ENCODE measurements at places on chromosomes 2 and 18. TPM values are rescaled to one million over a fixed set of nuclear protein-coding genes. Genes with fewer than 3 reads are reported as not detected.

GRCh38 chr2:230658877-230659652 lies 53.6 kb upstream of the CAB39 start:
- no peak for DNase-seq

DNA sequence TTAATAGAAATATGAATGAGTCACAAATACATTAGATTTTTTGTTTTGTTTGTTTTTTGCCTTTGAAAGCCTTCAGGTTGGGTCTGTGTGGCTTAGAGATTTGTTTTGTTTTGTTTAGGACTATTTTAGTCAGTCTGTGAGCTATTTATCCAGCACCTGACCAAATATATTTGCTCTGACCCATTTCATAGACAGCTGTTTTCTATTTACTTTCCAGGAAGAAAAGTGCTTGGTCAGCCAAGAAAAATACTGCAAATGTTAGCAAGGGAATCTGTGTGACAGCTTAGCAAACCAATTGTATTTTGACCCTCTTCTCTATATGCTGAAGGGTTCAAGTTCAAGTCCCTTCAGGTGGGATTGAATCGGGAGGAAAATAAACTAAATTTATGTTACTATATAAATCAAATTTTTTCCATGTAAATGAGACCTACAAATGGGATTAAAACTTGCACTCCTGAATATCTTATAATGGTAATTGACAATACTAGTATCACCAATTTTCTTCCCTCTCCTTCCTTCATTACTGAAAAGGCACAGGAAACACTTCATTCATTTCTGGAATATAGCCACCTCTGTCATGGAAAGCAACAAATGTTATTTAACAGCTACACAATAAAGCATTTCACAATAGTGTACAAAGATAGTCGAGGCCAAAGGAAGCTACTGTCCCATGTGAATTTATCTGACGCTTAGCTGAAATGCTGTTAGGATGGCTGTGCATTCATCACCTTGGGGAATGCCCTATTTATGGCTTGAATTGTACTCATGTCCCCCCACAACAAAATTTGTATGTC lies 23.1 kb upstream of the KLF7 start:
- DNase-seq = no peak

GRCh38 chr2:70553584-70554337 lies at the start of gene TGFA:
Gene TGFA, minus strand, starts transcription at chr2:70553826. Its CDS starts 59 bp downstream, at chr2:70553767.
- DNase-seq = peak; percentile 57

METAP1D gene
- polyA plus RNA-seq = 1.7 TPM
